Epithelial cell of prostate (primary cell): ENCODE measurements at places on chromosomes 3 and 15.

DNA sequence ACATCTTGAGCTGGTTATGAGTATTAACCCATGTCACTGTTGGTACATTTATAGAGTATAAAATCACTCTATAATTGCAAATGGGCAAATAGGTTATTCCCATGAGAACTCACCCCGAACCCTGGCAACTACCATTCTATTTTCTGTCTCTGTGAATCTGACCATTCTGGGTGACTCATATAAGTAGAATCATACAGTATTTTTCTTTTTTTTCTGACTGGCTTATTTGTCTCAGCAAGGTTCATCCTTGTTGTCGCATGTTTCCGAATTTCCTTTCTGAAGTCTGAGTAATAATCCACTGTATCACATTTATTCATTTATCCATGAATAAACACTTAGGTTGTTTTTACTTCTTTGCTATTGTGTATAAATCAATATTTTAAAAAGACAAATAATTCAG lies 59.9 kb upstream of the CHRM5 start:
- no peak for DNase-seq

- DNase-seq: no peak
Measured at GRCh38 chr15:99305761-99306505, 54.7 kb downstream of the LRRC28 start.

GRCh38 chr15:35098737-35099136 lies 13.6 kb upstream of the NANOGP8 start:
- DNase-seq: no peak

DNA sequence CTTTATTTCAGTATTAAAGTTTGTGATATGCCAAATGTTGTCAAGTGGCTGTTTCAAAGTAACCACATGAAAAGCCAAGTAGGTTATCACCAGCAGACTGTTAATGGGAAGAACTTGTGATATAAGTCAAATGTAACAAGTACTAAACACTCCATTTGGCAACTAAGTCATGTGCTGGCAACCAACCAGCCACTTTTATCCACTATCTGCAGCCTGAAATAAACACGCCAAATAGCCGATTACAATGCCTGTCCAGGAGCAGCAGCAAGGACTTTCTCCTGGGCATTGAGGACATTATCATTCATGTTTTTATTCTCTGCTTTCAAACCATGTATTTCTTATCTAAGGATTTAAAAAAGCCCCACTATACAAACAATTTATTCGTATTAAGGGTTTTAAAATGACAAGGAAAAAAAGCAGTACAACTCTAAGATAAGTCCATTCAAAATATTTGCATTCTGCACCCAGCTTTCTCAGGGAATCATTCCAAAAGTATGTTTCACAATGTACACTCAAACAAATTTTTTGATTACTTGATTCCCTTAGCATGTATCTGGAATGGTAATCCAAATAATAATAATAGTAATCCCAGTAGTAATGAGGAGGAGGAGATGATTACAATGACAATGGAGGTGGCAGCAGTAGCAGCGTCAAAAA lies 448.6 kb downstream of the ERC2 start:
- DNase-seq: no peak

DNA sequence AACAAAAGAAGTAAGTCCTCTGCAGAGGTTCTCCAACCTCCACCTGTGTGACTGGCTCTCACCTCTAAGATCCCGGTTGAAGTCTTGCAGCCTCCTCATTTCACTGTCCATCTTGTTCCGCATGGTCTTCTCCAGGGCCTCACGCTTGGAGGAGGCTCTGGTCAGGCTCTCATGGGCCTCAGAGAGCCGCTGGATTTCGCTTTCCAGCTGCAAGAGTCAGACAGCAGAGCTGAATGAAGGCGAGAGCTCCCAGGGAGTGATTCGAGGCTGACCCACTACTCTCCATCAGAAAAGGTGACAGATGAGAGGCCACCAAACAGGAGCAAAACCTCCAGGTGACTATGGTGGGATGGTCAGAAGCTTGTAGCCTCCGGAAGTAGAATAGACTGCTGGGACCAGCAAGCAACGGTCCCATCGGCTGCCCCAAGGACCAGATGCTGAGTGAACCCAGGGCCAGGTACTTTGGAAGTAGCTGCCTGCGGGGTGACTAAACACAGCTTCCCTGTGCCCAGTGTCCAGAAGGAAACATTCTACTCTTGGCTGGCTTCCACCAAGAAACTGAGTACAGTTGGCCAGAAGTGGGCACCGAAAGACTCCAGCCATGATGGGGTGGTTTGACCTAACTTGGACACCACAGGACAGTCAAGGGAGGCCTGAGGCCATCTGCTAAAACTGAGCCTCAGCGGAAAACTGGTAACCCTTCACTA lies 7.9 kb downstream of the AMOTL2 start:
- no peak for DNase-seq

DNA sequence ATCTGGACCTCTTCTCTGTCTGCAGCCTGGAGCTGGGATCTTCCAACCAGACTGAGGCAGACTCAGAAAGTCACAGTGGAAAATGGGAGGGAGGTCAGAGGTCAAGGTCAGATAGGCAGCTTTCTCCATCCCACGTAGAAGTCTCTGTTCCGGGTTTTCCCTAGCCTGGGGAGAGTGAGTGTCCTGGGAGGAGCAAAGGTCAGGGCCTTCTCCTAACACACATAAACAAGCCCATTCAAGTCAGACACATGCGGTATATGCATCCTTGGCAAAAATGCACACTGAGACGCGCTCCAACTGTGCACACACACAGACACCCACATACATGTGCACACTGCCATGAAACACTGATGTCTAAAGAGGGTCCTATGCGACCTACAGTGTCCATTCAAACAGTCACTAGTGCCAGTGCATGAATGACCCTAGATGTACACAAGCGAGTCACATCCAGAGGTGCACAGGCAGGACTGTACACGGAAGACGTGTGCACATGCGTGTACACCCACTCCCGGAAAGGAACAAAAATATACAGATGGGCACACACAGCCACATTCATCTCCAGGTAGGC lies 681 bp downstream of the TWF2 start:
- DNase-seq: no peak

GRCh38 chr3:36876181-36876936 lies 68.5 kb downstream of the TRANK1 start:
- DNase-seq: no peak

DNA sequence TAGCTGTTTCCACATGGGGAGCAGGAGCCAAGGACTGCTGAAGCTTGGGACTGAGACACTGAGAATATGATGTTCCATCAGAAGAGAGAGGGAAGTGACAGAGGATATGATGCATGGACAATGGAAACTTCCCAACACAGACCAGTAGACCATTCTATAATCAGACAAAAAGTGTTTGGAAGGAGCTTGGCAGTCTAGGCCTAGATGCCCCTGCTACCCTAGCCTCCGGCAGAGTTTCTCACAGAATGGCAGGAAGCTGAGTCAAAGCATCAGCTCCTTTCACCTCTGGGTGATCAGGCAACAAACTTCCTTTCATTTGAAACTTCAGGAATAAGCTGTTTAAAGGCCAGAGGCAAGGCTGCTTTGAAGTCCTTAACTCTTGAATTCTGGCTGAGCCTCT lies 222.0 kb downstream of the NEK10 start:
- no peak for DNase-seq
